ENCODE measurements at places on chromosomes 1 and 21. TPM values are rescaled to one million over a fixed set of nuclear protein-coding genes. Genes with fewer than 3 reads are reported as not detected.

CAMK1G gene
- not detected for total RNA-seq

CR1 gene
- total RNA-seq, result not detected

MAN1C1 gene
- total RNA-seq, result 0.26 TPM

LRRC8B gene
- 2.3 TPM for total RNA-seq

KCNK2 gene
- 0.26 TPM for total RNA-seq

VASH2 gene
- 0.13 TPM for total RNA-seq

PAPPA2 gene
- under 0.01 TPM for total RNA-seq

ITLN1 gene
- not detected for total RNA-seq

CCDC30 gene
- total RNA-seq, result 0.26 TPM
